GM12864 (cell line): ENCODE measurements at places on chromosomes 16 and 17.
A peak's percentile ranks its signal among the peaks of the same experiment; 100 is the strongest.

DNA sequence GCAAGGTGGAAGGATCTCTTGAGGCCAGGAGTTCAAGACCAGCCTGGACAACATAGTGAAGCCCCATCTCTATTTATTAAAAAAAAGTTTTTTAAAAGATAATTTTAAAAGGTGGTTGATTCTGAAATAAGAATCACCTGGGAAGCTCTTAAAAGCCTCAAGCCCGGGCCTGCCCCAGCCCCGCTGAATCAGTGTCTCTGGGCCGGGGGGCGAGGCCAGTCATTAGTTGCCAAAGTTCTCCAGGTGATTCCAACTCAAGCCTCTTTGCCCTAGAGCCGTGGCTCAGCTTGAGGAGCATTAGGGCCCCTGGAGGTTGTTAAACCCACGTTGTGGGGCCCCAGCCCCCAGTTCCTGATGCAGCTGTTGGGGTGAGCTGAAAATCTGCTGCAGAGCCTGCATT lies 24.6 kb downstream of the JPH3 start:
- DNase-seq: no peak

GRCh38 chr17:1107777-1108477 lies 71.9 kb downstream of the ABR start:
- DNase-seq: no peak

DNA sequence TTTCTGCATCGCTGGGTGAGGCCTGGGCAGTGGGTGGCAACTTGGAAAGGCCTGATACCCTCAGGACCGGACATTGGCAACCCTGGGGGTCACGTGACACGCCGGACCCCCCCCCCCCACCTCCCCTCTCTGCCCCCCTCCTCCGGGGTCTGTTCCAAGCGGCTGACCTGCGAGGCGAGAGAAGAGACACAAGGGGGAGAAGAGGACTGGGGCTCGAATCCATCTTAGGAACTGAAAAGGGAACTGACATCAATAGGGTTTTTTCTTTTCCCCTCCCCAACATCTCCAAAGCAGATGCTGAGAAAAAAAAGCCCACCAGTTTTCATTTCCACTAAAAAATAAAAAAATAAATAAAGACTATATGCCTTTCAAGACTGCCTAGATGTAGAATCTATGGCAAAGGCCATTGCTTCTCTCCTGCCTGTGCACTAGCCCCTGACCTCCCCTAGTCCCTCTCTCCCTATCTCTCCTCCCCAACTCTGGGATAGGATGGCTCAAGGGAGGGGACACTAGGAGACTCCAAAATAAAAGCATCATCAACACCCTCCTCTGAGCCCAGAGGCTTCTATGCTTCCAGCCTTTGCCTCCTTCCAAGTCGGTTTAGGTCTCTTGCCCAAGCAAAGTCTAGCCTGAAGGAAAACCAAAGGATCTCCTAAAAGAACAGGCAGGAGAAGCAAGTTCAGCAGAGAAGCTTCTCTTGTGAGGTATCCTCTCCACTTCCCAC lies 7.7 kb upstream of the HOXB2 start:
- no peak for DNase-seq

- peak; percentile 91 for DNase-seq
Observed at GRCh38 chr17:28576758-28577465, at the start of gene ALDOC. Gene ALDOC, minus strand, starts transcription at chr17:28576895. Its CDS starts 1,363 bp downstream, at chr17:28575532.

DNA sequence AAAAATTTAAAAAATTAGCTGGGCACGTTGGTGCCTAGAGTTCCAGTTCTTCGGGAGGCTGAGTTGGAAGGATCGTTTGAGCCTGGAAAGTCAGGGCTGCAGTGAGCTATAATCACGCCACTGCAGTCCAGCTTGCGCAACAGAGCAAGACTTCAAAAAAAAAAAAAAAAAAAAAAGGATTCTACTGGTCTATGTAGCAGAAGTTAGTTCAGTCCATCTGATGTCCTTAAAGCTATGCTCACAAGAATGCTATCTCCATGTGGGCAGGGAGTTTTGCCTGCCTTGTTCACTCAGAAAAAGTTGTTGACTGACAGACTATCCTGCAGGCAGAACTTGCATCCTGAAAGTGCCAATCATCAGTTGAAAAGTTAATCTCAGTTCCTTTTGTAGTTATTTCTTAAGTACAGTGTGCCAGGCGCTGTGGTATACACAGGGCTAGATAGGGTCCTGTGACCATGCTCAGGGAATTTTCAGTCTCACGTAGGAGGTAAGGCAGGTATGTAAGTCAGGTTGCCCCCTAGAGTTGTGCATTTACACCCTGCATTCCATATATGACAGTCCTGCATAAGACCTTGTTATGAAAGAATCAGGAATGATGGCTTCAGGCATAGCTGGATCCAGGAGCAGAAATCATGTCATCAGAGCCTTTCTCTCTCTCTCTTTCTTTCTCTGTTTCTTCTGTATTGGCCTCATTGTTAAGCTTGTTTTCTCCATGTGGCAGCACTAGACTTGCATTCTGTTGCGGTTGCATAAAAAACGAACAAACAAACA lies 7.6 kb downstream of the SYT17 start:
- no peak for DNase-seq

GRCh38 chr16:85171004-85171758 lies 58.9 kb upstream of the CIBAR2 start:
- DNase-seq: no peak

- DNase-seq: no peak
Observed at GRCh38 chr17:56480501-56480900, 113.0 kb upstream of the NOG start.

GRCh38 chr16:68310437-68310773 lies 341 bp downstream of the SLC7A6OS start:
- no peak for DNase-seq

GRCh38 chr17:68432086-68432864 lies 25.0 kb downstream of the WIPI1 start:
- DNase-seq: no peak

GRCh38 chr16:87541147-87541871 lies 48.5 kb upstream of the ZCCHC14 start:
- DNase-seq: no peak

DNA sequence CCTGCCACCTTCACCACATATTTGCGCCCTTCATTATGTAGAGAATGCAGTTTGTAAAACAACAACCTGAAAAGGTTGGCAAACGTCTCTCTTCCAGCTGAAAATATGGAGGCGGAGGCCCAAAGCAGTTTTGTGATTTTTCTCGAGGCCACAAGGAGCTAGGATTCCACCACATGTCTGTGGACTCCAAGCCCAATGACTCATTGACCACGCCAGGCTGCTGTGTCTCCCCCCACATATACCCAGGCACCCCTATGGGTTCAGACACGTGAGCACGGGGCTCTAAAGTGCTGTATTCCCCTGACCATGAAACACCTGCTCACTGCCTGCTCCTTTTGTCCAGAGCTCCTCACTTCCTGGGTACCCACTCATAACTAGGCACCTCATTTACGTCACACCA lies 121.4 kb upstream of the CDH5 start:
- no peak for DNase-seq

- no peak for DNase-seq
Observed at GRCh38 chr16:23523321-23523720, 13.0 kb upstream of the GGA2 start.

DNA sequence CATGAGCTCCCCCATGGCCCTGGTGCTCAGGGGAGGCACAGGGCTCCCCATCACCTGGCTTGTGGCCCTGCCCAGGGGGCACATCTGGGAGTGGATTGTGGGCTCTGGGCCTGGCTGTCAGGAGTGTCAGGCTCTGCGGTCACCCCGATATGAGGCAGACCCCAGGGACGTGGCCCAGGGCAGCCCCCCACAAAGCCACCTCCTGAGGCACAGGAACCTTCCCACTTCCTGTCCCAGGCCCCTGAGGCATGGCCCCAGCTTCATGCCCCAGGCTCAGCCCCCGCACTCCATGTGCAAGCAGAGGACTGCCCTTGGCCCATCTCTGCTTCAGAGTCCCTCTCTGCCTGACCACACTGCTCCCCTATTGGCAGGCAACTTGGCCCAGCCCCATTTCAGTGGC lies 160.3 kb downstream of the PCTP start:
- no peak for DNase-seq

- DNase-seq: no peak
Observed at GRCh38 chr17:4436381-4436780, 2.6 kb downstream of the SPNS3 start.

DNA sequence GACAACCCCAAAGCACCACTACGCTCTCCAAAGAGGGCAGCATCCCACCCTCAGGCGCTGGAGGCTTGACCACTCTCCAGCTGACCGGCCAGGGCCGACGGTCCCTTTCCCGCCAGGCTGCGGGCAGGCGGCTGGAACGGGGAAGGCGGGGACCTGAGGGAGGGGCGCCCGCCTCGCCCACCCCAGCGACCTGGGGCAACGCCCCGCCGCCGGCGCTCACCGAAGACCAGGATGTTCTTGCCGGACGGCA lies 431 bp downstream of the DYNC1LI2 start:
- DNase-seq: no peak

DNA sequence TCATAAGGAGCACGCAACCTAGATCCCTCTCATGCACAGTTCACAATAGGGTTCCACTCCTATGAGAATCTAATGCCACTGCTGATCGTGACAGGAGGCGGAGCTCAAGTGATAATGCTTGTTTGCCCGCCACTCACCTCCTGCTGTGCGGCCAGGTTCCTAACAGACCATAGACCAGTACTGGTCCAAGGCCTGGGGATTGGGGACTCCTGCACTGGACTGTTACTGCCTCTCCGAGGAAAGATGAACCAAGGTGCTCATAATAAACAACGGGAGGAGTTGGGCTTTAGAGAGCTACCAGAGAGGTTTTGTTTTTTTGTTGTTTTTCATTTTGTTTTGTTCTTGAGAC lies 58.2 kb downstream of the TK2 start:
- no peak for DNase-seq

- no peak for DNase-seq
Observed at GRCh38 chr17:79840989-79841286, 1.7 kb upstream of the CBX4 start.

GRCh38 chr17:44279666-44280391 lies 11.9 kb upstream of the SLC4A1 start:
- peak; percentile 39 for DNase-seq

DNA sequence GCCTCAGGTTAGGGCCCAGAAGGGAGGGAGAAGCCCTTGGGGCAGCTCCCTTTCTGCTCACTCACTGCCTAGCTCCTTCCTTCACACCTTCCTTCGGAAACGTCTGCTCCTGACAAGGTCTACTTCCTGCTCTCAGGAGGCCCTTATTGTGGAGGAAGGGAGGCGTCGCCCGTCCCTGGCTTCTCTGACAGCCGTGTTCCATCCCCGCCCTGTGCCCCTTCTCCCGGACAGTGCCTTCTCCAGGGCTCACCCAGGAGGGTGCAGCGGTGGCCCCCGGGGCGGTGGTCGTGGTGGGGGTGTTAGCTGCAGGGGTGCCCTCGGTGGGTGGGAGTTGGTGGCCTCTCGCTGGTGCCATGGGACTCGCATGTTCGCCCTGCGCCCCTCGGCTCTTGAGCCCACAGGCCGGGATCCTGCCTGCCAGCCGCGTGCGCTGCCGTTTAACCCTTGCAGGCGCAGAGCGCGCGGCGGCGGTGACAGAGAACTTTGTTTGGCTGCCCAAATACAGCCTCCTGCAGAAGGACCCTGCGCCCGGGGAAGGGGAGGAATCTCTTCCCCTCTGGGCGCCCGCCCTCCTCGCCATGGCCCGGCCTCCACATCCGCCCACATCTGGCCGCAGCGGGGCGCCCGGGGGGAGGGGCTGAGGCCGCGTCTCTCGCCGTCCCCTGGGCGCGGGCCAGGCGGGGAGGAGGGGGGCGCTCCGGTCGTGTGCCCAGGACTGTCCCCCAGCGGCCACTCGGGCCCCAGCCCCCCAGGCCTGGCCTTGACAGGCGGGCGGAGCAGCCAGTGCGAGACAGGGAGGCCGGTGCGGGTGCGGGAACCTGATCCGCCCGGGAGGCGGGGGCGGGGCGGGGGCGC lies 231.9 kb downstream of the SEC14L1 start:
- no peak for DNase-seq

- DNase-seq: no peak
Observed at GRCh38 chr17:45823598-45823997, 21.1 kb upstream of the SPPL2C start.

DNA sequence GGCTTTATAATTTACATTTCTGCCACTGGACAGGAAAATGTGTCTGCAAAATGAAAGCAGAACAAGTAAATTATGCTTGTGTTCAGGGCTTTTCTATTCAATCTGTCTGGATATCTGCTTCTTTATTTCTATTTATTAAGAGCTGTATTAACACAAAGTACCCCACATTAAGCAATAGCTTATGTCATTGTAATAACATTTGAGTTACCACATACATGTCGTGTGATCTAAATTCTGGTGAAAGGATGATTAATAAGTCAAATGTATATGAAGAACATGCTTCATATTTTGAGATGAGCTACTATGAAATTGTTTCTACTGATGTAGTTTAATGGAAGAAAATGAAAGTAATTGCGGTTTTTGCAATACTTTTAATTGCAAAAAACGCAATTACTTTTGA lies 238.2 kb downstream of the KCNJ2 start:
- DNase-seq: no peak

DNA sequence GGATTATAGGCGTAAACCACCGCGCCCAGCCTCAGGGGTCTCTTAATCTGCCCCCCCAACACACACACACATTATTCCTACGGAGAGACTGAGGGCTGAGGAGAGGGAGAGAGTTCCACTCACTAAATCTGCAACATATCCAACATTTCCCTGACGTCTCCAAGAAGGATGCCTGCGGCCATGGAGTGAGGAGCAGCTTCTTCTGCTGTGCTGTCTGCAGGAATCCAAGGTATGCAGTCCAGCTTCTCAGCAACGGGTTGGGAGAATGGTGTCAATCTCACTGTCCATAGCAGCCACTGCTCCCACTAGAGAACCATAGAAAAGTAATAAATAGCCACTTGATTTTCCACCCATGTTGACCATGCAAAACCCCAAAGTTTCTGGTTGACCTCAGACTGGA lies 5.1 kb upstream of the PLXDC1 start:
- no peak for DNase-seq

GRCh38 chr16:23663918-23664317 lies 14.8 kb upstream of the PLK1 start:
- DNase-seq: no peak

GRCh38 chr17:76843703-76844484 lies 24.3 kb upstream of the MGAT5B start:
- no peak for DNase-seq

GRCh38 chr17:35730400-35731005 lies 936 bp upstream of the RASL10B start:
- DNase-seq: no peak

DNA sequence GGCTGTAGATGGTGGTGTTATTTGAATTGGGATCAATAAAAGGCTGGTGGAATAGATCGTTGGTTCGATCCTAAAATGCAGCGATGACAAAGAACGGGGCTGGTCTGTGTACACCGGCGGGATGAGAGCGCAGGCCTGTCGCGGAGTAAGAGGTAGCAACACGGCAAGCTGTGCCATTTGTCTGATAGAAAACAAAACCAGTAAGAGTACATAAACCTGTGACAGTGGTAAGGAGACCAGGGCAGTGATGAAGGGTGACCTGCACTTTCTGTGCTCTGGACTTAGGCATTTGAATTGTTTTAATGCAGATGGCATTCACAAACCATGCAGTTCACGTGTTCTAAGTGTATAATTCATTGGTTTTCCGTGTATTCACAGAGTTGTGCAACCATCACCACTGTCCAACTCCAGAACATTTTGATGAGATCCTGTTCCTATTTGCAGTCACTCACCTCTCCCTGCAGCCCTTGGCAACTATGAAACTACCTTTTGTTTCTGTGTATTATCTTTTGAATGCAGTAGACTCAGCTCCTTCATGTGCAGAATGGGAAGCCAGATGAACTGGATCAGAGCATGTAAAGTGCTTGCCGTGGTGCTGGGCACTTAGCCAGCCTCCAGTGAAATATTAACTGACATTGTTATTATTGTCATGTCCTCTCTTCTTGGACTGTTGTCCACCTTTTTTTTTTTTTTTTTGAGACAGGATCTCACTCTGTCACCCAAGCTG lies 286.1 kb downstream of the SNX29 start:
- DNase-seq: no peak

GRCh38 chr17:36918211-36918691 lies 19.0 kb upstream of the LHX1 start:
- DNase-seq: no peak
